Central memory CD8-positive, alpha-beta T cell (primary cell): ENCODE measurements at places on chromosomes 2 and 18.

- DNase-seq, result peak; percentile 43
Observed at GRCh38 chr18:48445540-48445939, 36.4 kb upstream of the ZBTB7C start.

DNA sequence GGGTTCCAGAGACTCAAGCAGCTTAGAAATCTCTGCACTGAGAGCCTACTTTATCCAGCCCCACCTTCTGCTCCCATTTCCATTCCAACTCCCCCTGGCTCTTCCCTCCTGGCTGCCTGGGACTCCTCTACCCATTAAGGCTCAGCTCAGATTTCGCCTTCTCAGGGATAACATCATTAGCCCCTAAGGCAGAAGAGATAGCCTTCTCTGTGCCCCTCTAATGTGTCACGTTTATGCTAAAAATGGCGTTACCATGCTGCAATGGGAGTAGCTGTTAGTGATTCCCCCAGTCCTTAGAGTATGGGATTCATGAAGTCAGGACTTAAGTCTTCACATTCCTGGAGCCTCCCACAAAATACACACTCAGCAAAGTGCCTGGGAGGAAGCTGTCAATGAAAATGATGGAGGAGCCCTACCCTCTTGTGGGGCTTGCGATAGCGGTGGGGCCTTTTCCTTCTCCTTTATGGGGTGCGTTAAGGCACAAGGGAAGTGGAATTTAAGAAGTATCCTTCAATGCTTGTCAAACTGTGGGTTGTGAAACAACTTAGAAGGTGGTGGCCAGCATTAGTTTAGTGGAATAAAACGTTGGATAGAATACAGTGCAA, 144.7 kb upstream of the COPS8 start:
- no peak for DNase-seq

GRCh38 chr18:3985664-3986063, 469.4 kb downstream of the DLGAP1 start:
- DNase-seq, result no peak

- DNase-seq, result peak; percentile 38
Observed at GRCh38 chr18:45722899-45723298, 1.1 kb upstream of the SLC14A1 start.

DNA sequence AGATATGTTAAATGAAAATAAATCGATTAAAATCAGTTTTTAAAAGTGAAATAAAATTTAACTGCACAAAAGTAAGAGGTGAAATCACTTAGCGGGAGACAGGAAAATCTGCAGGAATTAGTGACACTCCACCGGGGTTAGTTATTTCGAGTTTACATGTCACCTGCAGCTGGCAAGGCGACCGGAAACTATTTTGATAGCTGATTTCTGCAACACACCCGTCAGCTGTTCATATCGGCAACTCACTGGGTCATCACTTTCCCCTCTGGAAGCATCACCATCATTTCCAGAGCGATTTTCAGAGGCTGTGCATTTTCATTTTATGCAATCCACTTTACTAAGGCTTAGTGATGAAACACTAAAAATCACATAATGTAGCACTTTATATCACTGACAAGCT, 52.9 kb downstream of the PXDN start:
- DNase-seq, result no peak

DNA sequence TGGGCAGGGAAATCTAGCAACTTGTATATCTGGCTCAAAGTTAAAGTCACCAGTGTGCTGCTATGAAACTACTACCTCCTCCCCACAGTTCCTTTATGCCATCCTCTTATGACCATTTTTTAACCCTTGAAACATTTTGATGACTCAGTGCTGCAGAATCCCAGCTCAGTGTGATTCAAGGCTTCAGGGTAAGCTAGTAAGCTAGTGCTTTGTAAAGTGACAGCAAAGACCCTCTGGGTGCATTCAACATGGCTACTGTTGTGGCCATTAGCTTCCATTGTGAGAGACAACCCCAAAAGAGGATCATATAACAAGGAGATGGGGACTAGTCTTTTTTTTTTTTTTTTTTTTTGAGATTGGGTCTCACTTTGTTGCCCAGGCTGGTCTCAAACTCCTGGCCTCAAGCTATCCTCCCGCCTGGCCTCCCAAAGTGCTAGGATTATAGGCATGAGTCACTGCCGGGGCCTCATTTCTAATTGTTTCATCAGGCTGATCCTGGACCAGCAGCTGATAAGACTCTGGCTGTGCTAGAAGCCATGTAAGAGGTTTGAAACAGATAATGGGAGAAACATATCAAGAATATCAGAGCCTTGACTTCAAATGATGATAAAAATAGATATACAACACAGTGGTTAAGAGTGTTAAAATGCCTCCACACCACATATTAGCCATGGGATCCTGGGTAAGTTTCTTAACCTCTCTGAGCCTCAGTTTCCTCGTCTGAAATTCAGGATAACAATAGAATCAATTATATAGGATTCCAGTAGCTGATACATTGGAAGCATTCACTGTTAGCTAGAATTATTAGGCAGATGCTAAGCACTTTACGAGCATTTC, 65.7 kb upstream of the RTN4 start:
- no peak for DNase-seq

DNA sequence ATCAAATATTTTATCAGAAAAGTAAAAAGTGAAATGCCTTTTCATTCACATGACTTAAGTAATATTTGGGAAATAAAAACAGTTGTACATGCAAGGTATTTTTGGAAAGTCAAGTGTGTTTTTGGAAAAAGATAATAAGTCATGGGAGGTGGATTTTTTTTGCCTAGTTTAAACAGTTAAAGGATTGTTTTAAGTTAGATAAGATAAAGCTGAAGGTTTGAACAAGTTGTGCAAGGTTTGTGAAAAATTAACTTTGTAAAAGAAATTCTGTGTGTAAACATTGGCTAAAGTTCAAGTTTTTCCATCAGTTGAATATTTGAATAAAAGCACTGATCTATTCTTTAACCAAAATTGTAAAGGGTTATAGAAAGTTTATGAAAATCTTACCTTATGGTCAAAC, 207.9 kb upstream of the RGPD4 start:
- no peak for DNase-seq
